ENCODE measurements at places on chromosomes 3 and 15.

DNA sequence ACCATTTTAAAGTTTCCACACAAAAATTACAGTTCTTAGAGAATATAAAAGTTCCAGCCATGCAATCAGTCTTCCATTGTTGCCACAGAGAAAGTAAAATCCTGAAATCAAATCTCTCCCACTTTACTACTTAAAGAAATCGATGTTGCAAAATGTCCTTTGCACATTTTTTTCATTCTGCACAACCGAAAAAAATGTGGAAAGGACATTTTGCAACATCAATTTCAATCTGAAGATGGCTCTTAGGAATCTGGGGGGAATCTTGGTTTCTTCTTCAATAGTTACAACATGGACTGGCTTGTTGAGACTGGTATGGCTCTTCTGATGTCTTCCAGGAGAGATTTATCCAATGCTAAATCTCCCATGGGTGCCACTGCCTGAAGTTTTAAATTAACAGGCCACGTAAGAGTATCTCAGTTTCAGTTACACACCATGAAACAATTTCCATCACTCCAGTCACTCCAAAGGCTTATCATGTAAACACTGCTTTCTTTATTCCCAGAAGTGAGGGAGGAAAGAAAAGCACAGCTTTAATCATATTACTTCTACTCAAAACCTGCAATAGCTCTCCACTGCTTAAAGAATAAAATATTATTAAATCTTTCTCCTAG is 55.8 kb upstream of the CTNNB1 start:
- no peak for DNase-seq

- DNase-seq = no peak
These were observed 165.6 kb upstream of the IQSEC1 start for GRCh38 chr3:13238687-13239466.

DNA sequence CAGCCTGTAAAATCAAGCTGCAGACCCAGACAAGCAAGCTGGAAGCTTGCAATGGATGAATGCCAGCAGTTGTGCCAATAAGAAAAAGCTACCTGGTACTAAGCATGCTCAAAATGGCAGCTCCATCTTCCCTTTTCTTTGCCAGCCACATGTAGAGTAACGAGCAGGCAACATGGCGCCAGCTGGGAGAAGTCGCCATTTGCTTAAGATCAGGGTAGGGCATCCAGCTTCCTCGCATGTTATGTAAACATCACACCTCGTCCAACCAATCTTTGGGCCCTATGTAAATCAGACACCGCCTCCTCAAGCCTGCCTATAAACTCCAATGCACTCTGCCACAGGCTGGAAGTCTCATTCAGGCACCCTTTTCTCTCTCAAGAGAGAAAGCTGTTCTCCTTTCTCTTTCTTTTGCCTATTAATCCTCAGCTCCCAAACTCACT is 973.9 kb downstream of the FHIT start:
- DNase-seq = no peak

DNA sequence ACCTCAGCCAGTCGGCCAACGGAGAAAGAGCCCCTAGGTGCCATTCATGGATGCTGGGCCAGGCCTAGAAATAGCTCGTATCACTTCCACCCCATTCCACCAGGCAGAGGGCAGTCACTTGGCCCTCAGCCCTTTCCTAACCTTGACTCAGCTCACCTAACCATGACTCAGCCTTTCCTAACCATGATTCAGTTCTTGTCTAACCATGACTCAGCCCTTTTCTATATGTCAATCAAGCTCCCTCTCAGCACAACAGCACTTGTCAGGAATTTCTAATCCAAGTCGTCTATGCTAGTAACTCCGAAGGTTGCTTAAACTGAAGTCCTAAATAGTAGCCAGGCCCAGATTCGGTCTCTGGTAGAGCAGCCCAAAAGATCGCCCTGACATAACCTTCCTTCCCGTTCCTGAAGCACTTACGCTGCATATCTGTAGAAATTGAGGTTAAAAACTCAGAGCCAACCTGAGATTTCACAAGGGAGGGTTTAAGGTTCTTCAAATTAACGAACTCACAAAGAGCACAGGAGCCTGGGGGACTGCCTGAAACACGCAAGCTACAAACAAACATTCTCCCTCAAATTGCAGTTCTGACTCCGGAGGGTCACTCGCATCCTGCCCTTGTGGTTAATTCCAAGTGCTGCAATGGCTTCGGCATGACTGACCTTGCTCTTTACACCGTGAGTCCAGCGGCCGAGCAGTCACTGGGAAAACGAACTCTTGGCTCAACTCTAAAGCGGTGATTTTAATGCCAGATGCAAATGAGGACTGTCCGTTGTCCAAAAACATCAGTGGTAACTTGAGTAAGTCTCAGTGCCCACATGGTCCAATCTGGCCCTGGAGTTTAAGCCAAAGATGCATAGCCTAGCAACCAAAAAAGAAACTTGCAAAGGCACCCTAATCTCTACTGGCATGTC is 99.9 kb downstream of the ADAMTS17 start:
- no peak for DNase-seq

DNA sequence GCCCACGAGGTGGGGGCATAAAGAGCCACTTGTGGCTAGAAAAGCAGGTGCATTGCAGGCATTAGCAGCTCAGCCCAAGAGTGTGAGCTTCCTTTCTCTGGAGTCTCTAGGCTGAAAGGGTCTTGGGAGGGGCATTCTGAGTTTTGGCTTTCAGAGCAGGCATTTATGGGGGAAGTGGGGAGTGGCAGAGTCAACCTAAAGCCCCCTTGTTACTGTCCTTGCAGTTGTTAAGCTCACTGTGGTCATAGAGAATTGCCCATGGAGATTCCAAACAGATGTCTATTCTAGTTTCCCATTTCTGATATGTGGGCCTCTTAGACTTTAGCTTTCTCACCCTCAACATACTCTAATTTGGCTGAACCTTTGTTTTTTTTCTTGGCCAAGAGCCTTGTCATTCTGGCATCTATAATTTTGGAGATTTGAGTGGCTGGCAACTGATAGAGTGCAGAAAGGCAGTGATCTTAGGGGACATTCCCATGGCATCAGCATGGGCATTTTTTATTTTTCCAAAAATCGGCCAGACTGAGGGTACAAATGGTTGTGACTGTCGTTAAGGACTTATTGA is 217.9 kb downstream of the THSD4 start:
- DNase-seq = no peak

GRCh38 chr3:112056451-112056929 is 22.0 kb downstream of the TMPRSS7 start:
- DNase-seq = peak; percentile 11

- DNase-seq = no peak
These were observed 707.0 kb upstream of the GOLIM4 start for GRCh38 chr3:168802766-168803165.
